ENCODE measurements at places on chromosomes 11 and 22. TPM values are rescaled to one million over a fixed set of nuclear protein-coding genes. Genes with fewer than 3 reads are reported as not detected.

GRCh38 chr11:77677138-77677537 lies 39.5 kb upstream of the CLNS1A start:
- H3K36me3 ChIP-seq = peaks cover 33% of the 10 kb centered on the region
- no peak overlapping the region for H3K27ac ChIP-seq
- no peaks in the 10 kb centered on the region for H3K27me3 ChIP-seq
- no peak for DNase-seq
- no peak overlapping the region for H3K4me3 ChIP-seq
- peaks cover 7% of the 10 kb centered on the region for H3K4me1 ChIP-seq

GRCh38 chr22:27097506-27097905 lies 440.1 kb downstream of the MIAT start:
- DNase-seq = no peak
- no peak overlapping the region for H3K27ac ChIP-seq
- H3K36me3 ChIP-seq = no peaks in the 10 kb centered on the region
- H3K4me3 ChIP-seq = no peak overlapping the region
- no peaks in the 10 kb centered on the region for H3K4me1 ChIP-seq
- peaks cover 29% of the 10 kb centered on the region for H3K27me3 ChIP-seq

The CARD18 gene
- not detected for total RNA-seq

GRCh38 chr11:16605389-16605893 lies 133.0 kb upstream of the C11orf58 start:
- peak overlapping the region; percentile 79 for H3K4me3 ChIP-seq
- H3K27me3 ChIP-seq = peaks cover 53% of the 10 kb centered on the region
- peaks cover 10% of the 10 kb centered on the region for H3K4me1 ChIP-seq
- DNase-seq = peak; percentile 85
- no peaks in the 10 kb centered on the region for H3K36me3 ChIP-seq

The TAF10 gene
- total RNA-seq = 23.5 TPM

DNA sequence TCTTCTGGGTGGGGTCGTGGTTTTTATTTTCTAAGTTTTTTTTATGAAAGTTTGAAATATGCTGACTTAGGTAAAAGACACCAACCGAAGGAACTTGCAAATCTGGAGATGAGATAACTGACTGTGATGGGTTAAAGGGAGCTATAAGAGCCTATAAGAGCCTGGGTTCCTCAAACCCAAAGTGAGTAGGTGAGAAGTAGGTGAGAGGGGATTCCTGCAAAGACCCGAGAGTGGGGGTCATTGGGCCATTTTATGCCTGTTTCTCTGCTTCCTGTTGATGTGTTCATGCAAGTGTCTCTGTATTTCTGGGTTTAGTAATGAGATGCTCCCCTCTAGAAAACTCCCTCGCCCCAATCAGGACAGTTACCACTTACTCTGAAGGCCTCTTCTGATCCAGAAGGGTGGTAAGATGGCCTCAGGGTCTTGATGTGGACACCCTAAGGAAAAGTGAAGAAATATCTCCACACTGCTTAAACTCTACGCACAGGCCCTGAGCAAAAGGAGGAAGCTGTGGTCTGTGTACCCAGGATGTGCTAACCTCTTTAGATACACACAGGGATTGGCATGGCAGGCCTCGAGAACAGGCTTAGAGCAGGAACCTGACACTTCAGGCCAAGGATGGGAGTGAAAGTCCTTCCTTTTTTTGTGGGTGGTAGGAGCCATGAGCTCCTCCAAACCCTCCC lies 1.8 kb downstream of the FLI1 start:
- H3K27me3 ChIP-seq = no peaks in the 10 kb centered on the region
- peak; percentile 51 for DNase-seq
- H3K4me1 ChIP-seq = peaks cover 13% of the 10 kb centered on the region
- peak overlapping the region; percentile 93 for H3K4me3 ChIP-seq
- H3K36me3 ChIP-seq = no peaks in the 10 kb centered on the region

- peaks cover 16% of the 10 kb centered on the region for H3K4me1 ChIP-seq
- H3K36me3 ChIP-seq = no peaks in the 10 kb centered on the region
- no peak overlapping the region for H3K27ac ChIP-seq
- DNase-seq = no peak
- H3K27me3 ChIP-seq = no peaks in the 10 kb centered on the region
- no peak overlapping the region for H3K4me3 ChIP-seq
Measured at GRCh38 chr11:33151399-33151798, 9.9 kb downstream of the CSTF3 start.

The NLRP10 gene
- total RNA-seq = 14.1 TPM

DNA sequence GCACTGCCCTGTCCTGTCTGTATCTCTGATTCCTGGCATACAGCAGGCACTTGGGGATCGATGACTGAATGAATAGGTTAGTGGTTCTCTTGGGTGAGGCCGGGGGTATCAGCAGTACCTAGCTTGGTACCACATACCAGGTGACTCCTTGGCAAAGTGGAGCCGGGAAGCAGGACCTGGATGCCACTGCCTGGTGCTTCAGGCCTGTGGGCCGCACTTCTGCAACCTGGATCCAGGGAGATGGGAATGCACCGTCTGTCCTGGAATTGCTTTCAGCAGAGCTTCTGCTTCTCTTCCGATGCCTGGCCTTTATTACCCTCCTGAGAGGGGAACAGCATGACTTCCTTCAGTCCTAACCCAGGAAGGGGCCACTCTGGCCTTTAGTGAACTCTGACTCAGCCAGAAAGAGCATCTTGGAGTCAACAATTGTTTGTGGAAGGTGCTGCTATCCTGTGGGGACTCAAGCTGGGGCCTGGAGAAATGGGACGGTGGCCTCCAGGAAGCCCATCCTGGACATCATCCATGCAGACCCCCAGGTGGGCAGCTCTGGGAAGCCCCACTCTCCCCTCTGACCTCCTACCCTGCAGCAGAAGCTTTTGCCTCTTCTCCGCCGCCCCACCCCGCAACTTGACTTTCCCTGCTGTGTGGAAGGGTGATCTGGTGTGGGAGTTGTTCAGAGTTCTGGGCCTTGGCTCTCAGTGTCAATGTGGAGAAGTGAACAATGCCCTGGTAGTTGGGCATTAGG lies 5.1 kb downstream of the CD82 start:
- no peak overlapping the region for H3K4me3 ChIP-seq
- H3K27ac ChIP-seq = no peak overlapping the region
- H3K4me1 ChIP-seq = peaks cover 85% of the 10 kb centered on the region
- H3K27me3 ChIP-seq = no peaks in the 10 kb centered on the region
- DNase-seq = no peak

GRCh38 chr11:40032331-40032730 lies 1427.1 kb downstream of the LRRC4C start:
- no peaks in the 10 kb centered on the region for H3K36me3 ChIP-seq
- no peaks in the 10 kb centered on the region for H3K4me1 ChIP-seq
- no peaks in the 10 kb centered on the region for H3K27me3 ChIP-seq
- H3K4me3 ChIP-seq = no peak overlapping the region
- no peak for DNase-seq
- H3K27ac ChIP-seq = no peak overlapping the region

The MAML2 gene
- 19.2 TPM for total RNA-seq

The RAB1B gene
- 75.3 TPM for total RNA-seq

The OR56B1 gene
- total RNA-seq = under 0.01 TPM

GRCh38 chr11:35267504-35267903 lies 128.5 kb downstream of the CD44 start:
- H3K27ac ChIP-seq = peak overlapping the region; percentile 54
- no peak overlapping the region for H3K4me3 ChIP-seq
- DNase-seq = peak; percentile 46
- no peaks in the 10 kb centered on the region for H3K36me3 ChIP-seq
- no peaks in the 10 kb centered on the region for H3K27me3 ChIP-seq

GRCh38 chr11:35986947-35987346 lies 43.1 kb downstream of the LDLRAD3 start:
- DNase-seq = peak; percentile 10
- H3K36me3 ChIP-seq = no peaks in the 10 kb centered on the region
- H3K27me3 ChIP-seq = no peaks in the 10 kb centered on the region
- peaks cover 4% of the 10 kb centered on the region for H3K4me1 ChIP-seq
- H3K4me3 ChIP-seq = no peak overlapping the region

The ABCG4 gene
- total RNA-seq = under 0.01 TPM

The SEZ6L gene
- not detected for total RNA-seq

DNA sequence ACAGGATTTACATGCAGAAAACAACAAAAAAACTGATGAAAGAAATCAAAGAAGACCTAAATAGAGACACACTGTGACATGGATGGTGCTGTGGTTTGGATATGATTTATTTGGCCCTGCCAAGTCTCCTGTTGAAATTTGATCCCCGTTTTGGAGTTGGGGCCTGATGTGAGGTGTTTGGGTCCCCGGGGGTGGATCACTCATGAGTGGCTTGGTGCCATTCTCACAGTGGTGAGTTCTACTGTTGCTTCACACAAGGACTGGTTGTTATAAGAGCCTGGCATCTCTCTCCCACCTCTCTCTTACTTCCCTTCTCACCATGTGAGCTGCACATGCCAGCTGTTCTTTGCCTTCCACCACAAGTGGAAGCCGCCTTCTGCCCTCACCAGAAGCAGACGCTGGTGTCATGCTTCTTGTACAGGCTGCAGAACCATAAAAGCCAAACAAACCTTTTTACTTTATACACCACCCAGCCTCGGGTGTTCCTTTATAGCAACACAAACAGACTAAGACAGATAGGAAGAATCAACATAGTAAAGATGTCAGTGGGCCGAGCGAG lies 7.8 kb upstream of the RTL6 start:
- H3K4me3 ChIP-seq = no peak overlapping the region
- peaks cover 13% of the 10 kb centered on the region for H3K27me3 ChIP-seq
- H3K4me1 ChIP-seq = no peaks in the 10 kb centered on the region
- no peak for DNase-seq

- no peak overlapping the region for H3K4me3 ChIP-seq
- H3K27ac ChIP-seq = no peak overlapping the region
- H3K27me3 ChIP-seq = peaks cover under 1% of the 10 kb centered on the region
- no peak for DNase-seq
- no peaks in the 10 kb centered on the region for H3K4me1 ChIP-seq
Measured at GRCh38 chr22:43843783-43844530, 18.4 kb downstream of the SULT4A1 start.

GRCh38 chr11:61627850-61628661 lies 47.2 kb upstream of the SYT7 start:
- H3K4me1 ChIP-seq = peaks cover 23% of the 10 kb centered on the region
- DNase-seq = peak; percentile 95
- no peak overlapping the region for H3K27ac ChIP-seq
- H3K27me3 ChIP-seq = no peaks in the 10 kb centered on the region
- peaks cover 2% of the 10 kb centered on the region for H3K36me3 ChIP-seq

The HSPB2 gene
- 2.1 TPM for total RNA-seq

The LMF2 gene
- total RNA-seq = 56.8 TPM

GRCh38 chr22:46860562-46860961 lies 98.1 kb downstream of the TBC1D22A start:
- no peak overlapping the region for H3K4me3 ChIP-seq
- no peak overlapping the region for H3K27ac ChIP-seq
- peaks cover 5% of the 10 kb centered on the region for H3K36me3 ChIP-seq
- H3K4me1 ChIP-seq = no peaks in the 10 kb centered on the region
- no peaks in the 10 kb centered on the region for H3K27me3 ChIP-seq

The POU2AF1 gene
- total RNA-seq = not detected

The GGT5 gene
- total RNA-seq = 7.2 TPM

The NECTIN1 gene
- total RNA-seq = 4.1 TPM

DNA sequence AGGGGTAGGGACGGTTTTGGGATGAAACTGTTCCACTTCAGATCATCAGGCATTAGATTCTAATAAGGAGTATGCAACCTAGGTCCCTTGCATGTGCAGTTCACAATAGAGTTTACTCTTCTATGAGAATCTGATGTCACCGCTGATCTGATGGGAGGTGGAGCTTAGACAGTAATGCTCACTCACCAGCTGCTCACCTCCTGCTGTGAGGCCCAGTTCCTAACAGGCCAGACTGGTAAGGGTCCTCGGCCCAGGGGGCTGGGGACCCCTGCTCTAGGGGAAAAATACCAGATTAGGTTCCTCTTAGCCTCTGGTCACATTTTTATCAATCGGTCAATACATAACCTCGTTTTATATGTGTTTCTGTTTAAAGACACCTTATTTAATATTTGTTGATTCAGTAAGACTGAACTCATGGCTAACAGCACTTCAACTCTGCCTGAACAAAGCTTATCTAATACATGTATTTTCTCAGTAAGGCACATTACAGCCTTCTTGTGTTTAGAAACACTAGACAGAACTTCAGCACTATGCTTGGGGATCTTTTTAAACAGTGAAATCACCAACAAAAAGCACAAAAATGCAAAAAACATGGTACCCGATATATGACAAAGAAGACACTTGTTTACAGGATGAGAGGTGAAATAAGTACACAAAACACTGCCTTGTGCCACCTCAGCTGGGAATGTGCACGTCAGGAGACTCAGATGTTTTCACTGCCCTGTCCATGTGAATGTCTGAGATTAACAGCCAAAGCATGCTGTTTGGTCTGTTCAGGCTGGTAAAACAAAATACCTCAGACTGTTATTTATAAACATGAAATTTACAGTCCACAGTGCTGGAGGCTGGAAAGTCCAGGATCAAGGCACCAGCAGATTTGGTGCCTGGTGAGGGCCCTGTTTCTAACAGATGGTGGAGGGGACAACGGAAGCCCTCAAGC lies 107.5 kb downstream of the USP35 start:
- no peak overlapping the region for H3K4me3 ChIP-seq
- no peaks in the 10 kb centered on the region for H3K27me3 ChIP-seq
- H3K27ac ChIP-seq = no peak overlapping the region
- DNase-seq = no peak
- no peaks in the 10 kb centered on the region for H3K36me3 ChIP-seq
- H3K4me1 ChIP-seq = no peaks in the 10 kb centered on the region

- H3K36me3 ChIP-seq = no peaks in the 10 kb centered on the region
- H3K27me3 ChIP-seq = no peaks in the 10 kb centered on the region
- peak; percentile 66 for DNase-seq
- H3K4me3 ChIP-seq = no peak overlapping the region
Measured at GRCh38 chr11:113134626-113135025, 173.4 kb downstream of the NCAM1 start.

GRCh38 chr22:27228771-27229170 lies 571.4 kb downstream of the MIAT start:
- H3K36me3 ChIP-seq = no peaks in the 10 kb centered on the region
- DNase-seq = no peak
- peaks cover 3% of the 10 kb centered on the region for H3K27me3 ChIP-seq
- H3K27ac ChIP-seq = no peak overlapping the region

The GSTT2B gene
- total RNA-seq = 13.8 TPM

The PDE3B gene
- total RNA-seq = under 0.01 TPM

GRCh38 chr11:96199563-96200025 lies 143.4 kb downstream of the MAML2 start:
- H3K27me3 ChIP-seq = no peaks in the 10 kb centered on the region
- no peak overlapping the region for H3K4me3 ChIP-seq
- DNase-seq = no peak
- H3K27ac ChIP-seq = peak overlapping the region; percentile 63
- peaks cover 5% of the 10 kb centered on the region for H3K36me3 ChIP-seq

GRCh38 chr11:133966921-133967598 lies 10.3 kb upstream of the IGSF9B start:
- no peak for DNase-seq
- H3K36me3 ChIP-seq = no peaks in the 10 kb centered on the region
- no peak overlapping the region for H3K4me3 ChIP-seq
- H3K4me1 ChIP-seq = no peaks in the 10 kb centered on the region
- no peak overlapping the region for H3K27ac ChIP-seq

The KCNK4 gene
- total RNA-seq = 0.29 TPM

The LSP1 gene
- 54.6 TPM for total RNA-seq

GRCh38 chr11:123742031-123742723 lies 717 bp upstream of the ZNF202 start:
- peak; percentile 41 for DNase-seq
- peak overlapping the region; percentile 89 for H3K4me3 ChIP-seq
- peaks cover 12% of the 10 kb centered on the region for H3K4me1 ChIP-seq
- H3K36me3 ChIP-seq = peaks cover 7% of the 10 kb centered on the region
- no peaks in the 10 kb centered on the region for H3K27me3 ChIP-seq

- no peak for DNase-seq
- peak overlapping the region; percentile 4 for H3K27ac ChIP-seq
- peaks cover 4% of the 10 kb centered on the region for H3K4me1 ChIP-seq
Measured at GRCh38 chr11:58316142-58316541, 42.7 kb downstream of the OR5B17 start.
